Cardiac septum (tissue), 1 donor: ENCODE measurements at places on chromosomes 1 and 21.

- no peak for DNase-seq
These were observed 221.6 kb downstream of the AKT3 start for GRCh38 chr1:243628476-243628907.

GRCh38 chr1:230690101-230690500, 23.8 kb downstream of the AGT start:
- DNase-seq: no peak

DNA sequence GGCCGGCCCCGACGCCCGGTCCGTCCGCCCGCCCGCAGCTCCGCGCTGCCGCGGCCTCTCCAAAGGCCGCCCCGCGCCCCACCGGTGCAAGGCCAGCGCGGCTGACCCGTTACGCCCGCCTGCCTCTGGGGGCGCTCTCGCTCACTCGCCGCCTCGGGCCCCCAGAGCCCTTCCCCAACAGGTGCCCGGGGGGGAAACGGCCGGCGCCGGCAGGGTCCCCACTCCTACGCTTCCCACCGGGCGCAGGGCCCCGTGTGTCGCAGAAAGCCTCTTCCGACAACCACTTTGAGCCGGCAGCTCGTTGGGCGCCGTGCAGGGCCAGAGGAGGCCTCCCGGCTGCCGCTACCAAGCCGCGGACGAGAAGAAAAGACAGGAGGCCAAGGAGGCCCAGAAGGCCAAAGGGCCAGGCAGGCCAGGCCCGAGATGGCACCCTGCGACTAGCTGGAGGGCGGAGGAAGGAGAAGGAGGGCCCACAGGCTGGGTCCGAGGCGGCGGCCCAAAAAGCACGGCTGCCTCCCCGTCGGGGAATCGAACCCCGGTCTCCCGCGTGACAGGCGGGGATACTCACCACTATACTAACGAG, 64.9 kb upstream of the FCGR2A start:
- no peak for DNase-seq

DNA sequence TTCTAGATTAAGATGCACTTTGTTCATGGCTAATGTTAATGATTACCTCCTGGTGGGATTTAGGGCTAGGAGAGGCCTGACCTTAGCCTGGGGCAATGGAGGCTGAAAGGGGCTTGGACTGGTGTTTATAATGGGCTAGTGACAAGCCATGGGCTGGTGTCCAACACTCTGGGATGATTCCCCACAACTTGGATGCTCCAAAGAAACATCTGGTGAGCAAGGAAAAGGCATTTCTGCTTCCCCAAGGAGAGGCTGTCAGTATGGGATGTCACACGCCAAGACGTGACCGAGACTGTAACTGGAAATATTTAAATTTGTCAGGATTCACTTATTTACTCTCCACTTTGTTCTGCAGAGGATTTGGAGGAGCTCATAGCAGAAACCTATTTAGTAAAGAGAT, 45.2 kb downstream of the PTPRU start:
- DNase-seq: peak; percentile 61

DNA sequence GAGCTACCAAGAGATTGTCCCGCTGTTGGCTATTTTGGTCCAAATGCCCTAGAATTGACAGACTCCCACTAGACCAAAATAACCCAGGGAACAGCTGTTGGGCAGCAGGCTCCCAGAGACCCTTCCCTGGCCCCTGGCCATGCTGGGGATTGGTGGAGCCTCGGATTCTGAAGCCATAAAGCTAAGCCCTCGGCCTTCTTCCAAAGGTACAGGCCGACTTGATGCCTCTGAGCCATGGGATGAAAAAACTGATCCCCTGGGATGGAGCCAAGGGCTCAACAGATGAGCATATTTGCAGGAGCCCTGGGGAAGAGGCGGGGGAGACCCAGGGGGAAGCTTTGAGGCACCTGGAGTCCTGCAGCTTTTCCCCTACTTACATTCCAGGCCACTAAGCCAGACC, 1.0 kb upstream of the LRRC38 start:
- DNase-seq: no peak
